Activated CD4-positive, alpha-beta memory T cell treated with anti-CD3 and anti-CD28 coated beads for 36 hours (primary cell): ENCODE measurements at places on chromosomes 1 and 21. TPM values are rescaled to one million over a fixed set of nuclear protein-coding genes. Genes with fewer than 3 reads are reported as not detected.
A peak's percentile ranks its signal among the peaks of the same experiment; 100 is the strongest.

DNA sequence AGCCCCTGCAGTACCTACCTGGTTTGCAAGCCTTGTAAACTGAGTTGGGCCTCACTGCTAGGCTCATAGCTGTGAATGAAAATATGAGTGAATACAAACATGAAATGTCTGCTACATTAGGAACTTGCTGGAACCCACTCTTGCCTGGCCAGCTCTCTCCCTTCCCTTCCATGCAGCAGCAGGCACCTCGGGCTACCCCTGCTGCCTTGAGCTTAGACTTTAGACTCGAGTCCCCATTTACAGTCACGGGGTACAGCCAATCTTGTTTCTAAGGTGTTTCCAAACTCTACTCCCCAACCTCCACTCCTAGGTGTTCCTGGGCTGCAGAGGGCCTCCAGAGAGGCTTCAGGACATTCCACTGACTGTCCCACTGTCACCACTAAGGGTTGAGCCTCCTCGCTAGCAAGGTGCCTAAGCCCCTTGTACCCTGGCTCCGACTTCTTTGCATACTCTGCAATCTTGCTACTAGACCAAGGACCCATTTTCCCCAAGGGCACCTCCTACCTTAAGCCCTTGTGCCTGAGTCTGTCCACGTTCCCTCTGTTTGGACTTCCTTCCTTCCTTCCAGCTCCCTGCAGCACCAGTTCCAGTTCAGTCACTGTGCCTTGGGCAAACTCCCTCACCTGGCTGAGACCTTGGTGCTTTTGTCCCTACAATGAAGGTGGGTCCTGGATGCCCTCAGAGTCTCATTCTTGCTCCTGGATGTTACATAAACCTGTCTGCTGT is 36.9 kb downstream of the CDK18 start:
- no peak for DNase-seq

- peak; percentile 33 for DNase-seq
Measured at GRCh38 chr21:36584980-36585940, 105.3 kb upstream of the CLDN14 start.

DNA sequence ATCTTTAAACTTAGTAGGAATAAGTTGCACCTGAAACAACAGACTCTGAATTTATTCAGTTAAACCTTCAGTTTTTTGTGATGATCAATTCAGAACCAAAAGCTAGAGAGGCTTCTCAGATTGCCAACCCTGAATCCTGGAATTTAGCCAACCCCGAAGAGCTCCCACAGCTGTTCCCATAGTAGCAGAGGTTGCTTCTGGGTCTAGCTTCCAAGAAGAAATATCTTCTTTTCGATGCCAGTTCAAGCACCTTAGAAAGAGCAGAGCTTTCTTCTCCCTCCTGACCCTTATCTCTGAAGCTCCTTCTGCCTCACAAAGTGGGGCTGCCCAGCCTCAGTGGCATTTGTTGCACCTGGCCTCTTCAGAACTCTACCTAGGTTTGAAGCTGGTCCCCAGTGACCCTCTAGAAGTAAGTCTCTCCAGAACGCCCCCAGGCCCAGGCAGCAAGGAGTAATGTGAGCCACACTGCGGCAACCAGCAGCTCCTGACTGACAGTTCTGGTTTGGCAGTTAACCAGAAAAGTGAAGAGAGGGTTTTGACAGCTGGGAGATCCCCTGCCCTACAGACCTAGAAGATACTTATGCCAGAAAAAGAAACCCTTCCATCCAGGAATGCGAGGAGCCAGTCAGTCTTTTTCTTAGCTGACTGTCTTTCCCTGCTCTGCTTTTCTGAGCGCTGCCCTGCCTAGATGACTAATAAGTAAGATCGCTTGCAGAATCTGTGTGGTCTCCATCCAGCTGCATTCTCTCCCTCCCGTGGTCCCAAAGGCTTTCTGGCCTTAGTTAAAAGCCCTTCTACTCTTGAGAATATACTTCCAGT is 165.9 kb downstream of the ADGRL4 start:
- DNase-seq, result no peak

- no peak for DNase-seq
Measured at GRCh38 chr1:82894635-82895034, 1093.9 kb downstream of the ADGRL2 start.

- DNase-seq, result no peak
Measured at GRCh38 chr1:229420765-229421164, 13.1 kb downstream of the ACTA1 start.

GRCh38 chr1:94036730-94037129 is 84.2 kb downstream of the ABCA4 start:
- no peak for DNase-seq

Gene FAM72B
- 26.6 TPM for total RNA-seq
